ENCODE measurements at places on chromosomes 7 and 10. TPM values are rescaled to one million over a fixed set of nuclear protein-coding genes. Genes with fewer than 3 reads are reported as not detected.

The ANKRD22 gene
- total RNA-seq = not detected

DNA sequence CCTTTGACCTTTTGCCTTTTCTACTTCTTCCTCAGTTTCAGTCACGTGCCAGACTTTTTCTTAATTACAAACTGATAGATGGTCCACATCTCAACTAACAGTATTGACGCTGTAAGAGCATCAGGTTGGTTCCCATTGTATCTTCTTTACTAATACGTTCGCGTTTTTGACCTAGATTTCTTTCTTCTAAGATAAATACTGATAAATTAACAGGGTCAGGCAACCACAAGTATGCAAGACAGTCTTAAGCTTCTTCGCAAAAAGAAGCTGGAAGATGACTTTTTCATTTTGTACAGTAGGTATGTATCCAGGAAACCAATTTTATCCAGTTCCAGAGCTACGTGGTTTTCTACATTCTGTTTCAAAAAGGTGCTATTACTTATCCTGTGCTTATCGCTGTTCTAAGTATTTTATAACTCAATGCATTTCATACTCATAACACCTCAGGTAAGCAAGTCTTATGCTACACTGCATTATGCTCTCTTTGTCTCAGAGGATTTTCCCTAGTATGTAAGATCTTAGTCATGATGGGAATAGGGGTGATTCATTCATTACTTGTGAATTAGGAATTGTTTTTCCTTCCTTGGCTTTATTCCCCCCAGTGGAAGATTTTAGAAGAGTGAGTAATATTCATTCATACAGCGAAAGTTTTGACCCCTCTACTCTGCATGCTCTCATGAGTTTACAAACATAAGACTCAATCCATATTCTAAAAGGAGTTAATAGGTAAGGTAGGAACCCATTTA lies 955 bp downstream of the DUS4L start:
- DNase-seq = no peak

The TMEM225B gene
- total RNA-seq = 1.4 TPM

DNA sequence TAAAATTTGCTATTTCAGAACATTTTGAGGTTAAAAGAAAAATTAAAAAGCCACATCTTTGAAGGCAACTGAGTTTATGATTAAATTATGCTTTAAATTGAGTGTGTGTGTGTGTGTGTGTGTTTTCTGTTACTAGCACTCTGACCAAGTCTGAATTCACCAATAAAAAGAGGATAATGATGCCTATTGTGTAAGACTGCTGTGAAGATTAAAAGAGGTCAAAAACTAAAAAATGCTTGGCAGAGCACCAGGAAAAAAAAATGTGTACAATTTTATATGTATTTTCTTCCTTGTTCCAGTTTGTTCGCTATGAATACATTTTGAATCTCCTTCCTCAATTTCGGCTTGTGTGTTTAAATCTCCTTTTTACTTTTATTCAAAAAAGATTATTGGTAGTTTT lies 316.6 kb upstream of the MAGI2 start:
- DNase-seq = no peak

DNA sequence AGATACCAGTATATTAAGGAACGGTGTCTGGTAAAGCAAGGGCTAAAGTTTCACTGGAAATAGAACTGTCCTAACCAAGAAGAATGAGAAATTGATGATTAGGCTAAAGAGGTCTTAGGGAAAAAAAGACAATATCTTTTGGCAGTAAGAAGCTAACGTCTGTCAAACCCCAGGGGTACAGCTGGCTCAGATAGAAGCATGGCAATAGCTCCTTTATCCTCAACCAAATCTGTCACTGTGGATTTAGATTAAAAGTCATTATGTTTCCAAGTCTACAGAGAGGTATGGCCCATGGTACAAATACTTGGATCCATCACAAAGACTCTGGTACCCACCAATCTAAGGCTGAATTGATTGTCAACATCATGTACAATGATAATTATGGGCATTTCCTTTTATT lies 8.6 kb upstream of the SLC16A9 start:
- DNase-seq = no peak

- DNase-seq = no peak
Observed at GRCh38 chr10:24363070-24363469, 154.1 kb downstream of the KIAA1217 start.

The SNCG gene
- not detected for total RNA-seq

DNA sequence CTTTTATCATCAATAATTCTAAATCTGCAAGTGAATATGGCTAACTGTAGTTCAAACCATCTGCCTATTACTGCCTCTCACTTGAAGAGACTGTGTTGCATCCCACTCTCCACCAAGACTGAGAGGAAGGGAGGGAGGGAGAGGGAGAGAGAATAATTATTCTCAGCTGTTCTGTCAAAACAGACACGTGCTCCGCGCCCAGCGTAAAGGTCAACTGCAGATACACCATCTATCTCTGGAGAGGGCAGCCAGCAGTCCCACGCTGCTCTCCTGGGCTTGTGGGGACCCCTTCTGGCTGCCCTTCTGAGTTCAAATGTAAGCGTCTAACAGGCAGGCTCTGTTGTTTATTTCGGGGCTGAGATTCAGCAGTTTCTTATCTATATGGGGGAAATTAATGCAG lies 625.5 kb upstream of the GALNT17 start:
- DNase-seq = no peak

The GLI3 gene
- 1.1 TPM for total RNA-seq

DNA sequence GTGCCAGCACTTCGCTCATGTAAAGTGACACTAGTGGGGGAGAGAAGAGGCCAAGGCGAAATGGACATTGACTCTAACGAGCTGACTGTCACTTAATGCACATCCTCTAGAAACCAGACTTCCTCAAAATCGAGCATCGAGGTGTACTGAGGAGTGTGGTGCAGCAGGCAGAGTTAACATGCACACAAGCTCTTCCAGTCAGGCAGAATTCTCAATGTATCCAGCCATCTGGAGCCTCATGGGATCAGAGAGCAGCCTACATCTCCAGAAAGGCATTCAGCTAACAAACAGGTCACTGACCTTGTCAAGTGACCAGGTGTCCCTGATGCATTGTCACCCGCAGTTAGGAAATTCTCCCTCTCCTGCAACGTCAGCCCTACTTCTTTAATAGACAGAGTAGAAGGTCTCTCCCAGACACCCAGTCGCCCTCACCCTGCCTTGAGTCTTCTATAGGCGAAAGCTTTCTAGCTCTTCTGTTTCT lies 259.8 kb upstream of the AOAH start:
- DNase-seq = no peak

DNA sequence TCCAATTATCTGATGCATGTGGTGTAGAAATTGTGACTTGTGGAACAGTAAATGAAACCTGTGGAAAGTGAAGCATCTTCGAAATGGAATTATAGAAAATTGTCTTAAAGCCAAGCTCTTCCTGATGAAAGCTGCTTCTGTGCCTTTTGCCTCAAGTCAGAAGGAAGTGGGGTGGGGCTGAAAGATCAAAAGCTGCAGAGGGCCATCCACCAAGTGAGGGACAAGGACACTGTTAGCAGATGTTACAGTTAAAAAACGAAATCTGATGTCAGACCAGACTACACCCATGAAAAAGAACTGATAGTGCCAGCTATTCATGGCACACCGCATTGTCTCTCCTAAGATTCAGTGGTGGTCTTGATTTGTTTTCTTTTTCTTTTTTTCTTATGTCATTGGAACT lies 23.8 kb upstream of the WASL start:
- DNase-seq = no peak

DNA sequence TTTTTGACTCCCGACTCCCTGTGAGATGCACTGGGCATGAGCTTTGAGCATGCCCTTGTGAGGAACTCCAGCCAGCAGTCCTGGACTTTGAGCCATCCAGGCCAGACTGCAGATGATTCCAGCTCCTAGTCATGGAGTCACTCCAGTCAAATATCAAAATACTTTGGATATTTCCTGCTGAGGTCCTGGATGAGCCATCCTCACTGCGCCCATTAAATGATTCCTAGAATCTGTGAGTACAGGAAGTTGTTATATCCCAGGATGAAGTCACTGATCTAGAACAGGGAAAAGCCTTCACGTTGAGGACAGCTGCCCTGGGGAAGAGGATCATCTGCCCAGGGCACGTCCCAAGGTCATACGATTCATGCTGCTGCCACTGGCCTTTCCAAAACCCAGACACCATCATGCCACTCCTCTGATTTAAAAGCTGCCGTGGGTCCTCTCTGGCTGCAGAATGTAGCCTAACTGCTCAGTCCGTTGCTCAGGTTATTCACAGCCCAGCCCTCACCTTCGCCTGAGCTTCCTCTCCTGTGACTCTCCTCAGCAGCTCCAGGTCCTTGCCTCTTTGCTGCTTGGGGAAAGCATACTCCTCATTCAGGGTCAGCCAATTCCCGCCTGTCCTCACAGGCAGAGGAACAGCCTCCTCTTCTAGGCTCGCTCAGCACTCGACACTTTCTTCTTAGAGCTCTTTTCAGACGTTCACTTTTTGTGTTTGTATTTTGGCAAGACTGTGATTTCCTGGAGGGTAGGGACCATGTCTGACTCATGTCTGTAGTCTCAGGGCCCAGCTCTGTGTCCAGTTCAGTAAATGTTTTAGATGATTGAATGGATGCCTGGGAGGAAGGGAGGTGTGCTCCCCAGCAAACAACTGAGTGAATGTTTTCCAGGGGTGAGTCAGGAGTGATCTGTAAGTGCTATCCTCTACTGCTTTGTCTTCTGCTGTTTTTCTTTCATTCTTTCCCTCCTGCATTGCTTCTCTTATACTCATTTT lies 157.8 kb downstream of the SNX10 start:
- DNase-seq = no peak

DNA sequence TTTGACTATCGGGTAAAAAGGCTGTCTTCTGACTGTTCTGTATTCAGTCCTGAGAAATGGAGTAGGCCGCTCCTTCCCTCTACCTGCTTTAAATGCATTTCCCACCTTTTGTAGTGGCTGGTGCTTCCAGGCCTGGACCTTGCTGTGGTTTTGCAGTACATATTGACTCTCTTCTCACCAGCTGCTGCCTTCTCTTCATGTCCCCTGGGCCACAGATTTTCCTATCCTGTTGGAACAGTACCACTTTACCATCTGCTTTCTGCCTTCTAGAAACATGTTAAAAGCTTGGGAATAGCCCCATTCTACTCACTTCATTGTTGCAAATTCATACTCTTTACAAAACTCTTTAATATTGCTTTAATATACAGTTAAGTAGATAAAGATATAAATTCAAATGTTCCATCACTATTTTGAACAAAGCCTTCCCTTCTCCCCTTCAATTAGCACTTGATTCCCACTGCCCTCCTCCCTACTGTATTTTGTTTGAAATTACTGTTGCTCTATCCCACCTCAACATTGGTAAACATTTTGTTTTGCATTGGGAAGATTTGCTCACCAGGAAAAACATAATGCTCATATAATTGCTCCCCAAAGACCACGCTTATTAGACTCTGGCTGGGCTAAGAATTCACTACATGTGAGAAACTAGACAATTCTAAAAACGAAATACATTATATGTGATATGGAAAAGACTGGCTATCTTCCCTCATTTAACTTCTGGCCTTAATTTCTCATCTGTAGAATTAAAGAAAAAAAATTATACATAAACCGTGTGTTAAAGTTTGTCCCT lies 17.3 kb upstream of the SEMA3C start:
- no peak for DNase-seq

All from T-helper 17 cell (primary cell).